ENCODE measurements at places on chromosomes 7 and 10. TPM values are rescaled to one million over a fixed set of nuclear protein-coding genes. Genes with fewer than 3 reads are reported as not detected.

GRCh38 chr7:116097365-116098009, 66.9 kb upstream of the TFEC start:
- peaks cover 2% of the 10 kb centered on the region for H3K36me3 ChIP-seq
- no peaks in the 10 kb centered on the region for H3K4me1 ChIP-seq
- no peak overlapping the region for H3K4me3 ChIP-seq
- peaks cover 27% of the 10 kb centered on the region for H3K27me3 ChIP-seq
- no peak for DNase-seq

DNA sequence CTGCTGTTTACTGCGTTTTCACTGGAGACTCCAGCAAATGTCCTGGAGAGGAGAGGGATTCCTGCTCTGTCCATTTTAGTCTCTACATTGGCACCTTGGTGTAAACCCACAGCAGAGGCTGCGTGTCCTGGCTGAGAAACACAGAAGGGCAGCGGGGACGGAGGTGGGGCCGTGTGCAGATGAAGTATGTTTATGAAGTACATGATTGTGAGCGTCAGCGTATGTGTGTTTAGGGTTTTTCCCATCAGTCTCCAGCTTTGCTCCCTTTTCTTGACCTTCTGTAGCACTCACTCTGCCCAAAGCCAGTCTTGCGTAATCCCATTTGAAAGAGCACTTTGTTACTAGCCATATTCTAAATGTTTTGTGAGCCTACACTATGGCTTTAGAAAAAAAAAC, 750.7 kb upstream of the SORCS1 start:
- no peaks in the 10 kb centered on the region for H3K4me1 ChIP-seq
- no peak overlapping the region for H3K4me3 ChIP-seq
- DNase-seq = no peak
- no peak overlapping the region for H3K27ac ChIP-seq
- no peaks in the 10 kb centered on the region for H3K27me3 ChIP-seq

Gene PLA2G12B
- total RNA-seq = not detected

Gene MKX
- not detected for total RNA-seq

- no peaks in the 10 kb centered on the region for H3K36me3 ChIP-seq
- peaks cover 5% of the 10 kb centered on the region for H3K27me3 ChIP-seq
- H3K4me1 ChIP-seq = no peaks in the 10 kb centered on the region
- no peak for DNase-seq
- H3K4me3 ChIP-seq = no peak overlapping the region
Measured at GRCh38 chr7:17560966-17561365, 262.5 kb downstream of the AHR start.

DNA sequence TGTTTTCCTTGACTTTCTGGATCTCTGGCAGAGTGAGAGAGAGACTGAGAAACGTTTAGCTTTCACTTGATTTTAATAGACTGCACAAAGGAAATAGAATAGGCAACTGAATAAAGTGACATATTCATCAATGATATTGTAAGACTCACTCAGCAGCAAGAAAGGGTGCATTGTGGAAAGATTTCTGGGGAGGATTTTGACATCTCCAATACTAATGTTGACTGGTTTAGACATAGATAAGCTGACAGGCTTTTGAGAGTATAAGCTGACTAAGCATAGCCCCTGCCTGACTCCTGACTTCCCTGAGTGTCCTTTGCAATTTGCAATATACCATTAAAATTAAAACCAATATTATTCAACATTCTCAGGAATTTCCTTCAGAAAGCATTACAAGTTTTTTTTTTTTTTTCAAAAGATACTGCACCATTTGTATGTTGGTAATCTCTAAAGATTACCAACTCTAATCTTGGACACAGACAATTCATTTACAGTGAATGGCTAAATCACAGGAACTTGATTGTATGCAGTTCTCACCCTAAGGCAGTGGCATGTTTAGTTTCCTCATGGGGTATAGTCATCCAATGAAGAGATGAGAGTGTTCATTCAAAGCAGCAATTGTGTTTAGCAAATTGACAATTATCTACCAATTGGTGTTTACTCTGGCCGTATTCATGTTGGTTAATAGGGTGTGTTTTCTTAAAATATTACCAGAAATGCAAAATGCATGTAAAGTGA, 325.6 kb downstream of the SORCS3 start:
- no peaks in the 10 kb centered on the region for H3K27me3 ChIP-seq
- H3K4me3 ChIP-seq = no peak overlapping the region
- no peak for DNase-seq
- no peaks in the 10 kb centered on the region for H3K4me1 ChIP-seq
- no peaks in the 10 kb centered on the region for H3K36me3 ChIP-seq

- no peak overlapping the region for H3K4me3 ChIP-seq
- peaks cover 16% of the 10 kb centered on the region for H3K4me1 ChIP-seq
- H3K27me3 ChIP-seq = no peaks in the 10 kb centered on the region
- DNase-seq = no peak
- H3K27ac ChIP-seq = no peak overlapping the region
Measured at GRCh38 chr10:15136129-15137035, 32.1 kb downstream of the NMT2 start.

DNA sequence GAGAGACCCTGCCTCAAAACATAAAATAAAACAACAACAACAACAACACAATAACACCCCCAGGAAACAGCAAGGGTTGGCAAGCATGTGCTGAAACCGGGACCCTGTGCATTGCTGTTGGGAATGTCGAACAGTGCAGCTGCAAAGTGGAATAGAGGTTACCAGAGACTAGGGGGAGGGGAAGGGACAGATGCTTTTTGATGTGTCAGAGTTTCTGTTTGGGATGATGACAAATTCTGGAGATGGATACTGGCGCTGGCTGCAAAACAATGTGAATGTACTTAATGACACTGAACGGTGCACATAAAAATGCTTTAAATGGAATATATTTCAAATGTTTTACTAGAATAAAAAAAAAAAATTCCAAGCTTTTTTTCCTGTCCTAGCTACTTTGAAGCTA, 241.8 kb downstream of the TEX36 start:
- no peak overlapping the region for H3K4me3 ChIP-seq
- DNase-seq = no peak
- H3K27ac ChIP-seq = no peak overlapping the region
- H3K4me1 ChIP-seq = no peaks in the 10 kb centered on the region
- no peaks in the 10 kb centered on the region for H3K27me3 ChIP-seq
- H3K36me3 ChIP-seq = no peaks in the 10 kb centered on the region

Gene CTAGE4
- not detected for total RNA-seq

- H3K27me3 ChIP-seq = no peaks in the 10 kb centered on the region
- peak overlapping the region; percentile 19 for H3K4me3 ChIP-seq
- peak overlapping the region; percentile 93 for H3K27ac ChIP-seq
- H3K36me3 ChIP-seq = peaks cover 7% of the 10 kb centered on the region
- peak; percentile 84 for DNase-seq
Measured at GRCh38 chr10:75230600-75231038, 5.1 kb downstream of the COMTD1 start.

DNA sequence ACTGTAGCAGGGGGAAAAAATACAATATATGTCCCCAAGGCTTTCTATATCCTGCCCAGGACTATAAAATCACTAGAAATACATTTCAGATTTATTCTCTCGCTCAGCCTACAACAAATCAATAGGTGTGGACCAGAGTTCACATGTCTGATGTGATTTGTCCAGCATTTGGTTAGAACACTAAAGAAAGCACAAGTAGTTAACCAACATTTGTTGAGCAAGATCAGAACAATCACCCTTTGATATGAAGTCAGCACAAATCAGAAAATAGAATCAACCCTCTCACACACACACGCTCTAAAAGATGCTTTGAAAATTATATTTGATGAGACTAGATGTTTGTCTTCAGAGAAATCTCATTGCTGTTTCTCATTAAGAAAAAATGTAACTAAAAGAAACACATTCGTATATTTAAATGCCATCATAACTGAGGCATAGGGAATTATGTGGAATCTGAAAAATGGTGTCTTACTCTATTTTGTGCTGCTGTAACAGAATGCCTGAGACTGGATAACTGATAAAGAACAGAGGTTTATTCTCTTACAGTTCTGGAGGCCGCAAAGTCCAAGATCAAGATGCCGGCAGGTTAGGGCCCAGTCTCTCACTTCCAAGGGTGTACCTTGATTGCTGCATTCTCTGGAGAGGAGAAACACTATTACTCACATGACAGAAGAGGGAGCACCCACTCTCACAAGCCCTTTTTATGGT, 10.5 kb downstream of the AKR1D1 start:
- H3K36me3 ChIP-seq = peaks cover 2% of the 10 kb centered on the region
- peaks cover 15% of the 10 kb centered on the region for H3K27me3 ChIP-seq
- no peaks in the 10 kb centered on the region for H3K4me1 ChIP-seq
- H3K27ac ChIP-seq = no peak overlapping the region

- DNase-seq = no peak
- H3K27ac ChIP-seq = peak overlapping the region; percentile 81
- H3K36me3 ChIP-seq = no peaks in the 10 kb centered on the region
- H3K4me3 ChIP-seq = peak overlapping the region; percentile 49
Measured at GRCh38 chr7:3150027-3150426, 106.4 kb upstream of the CARD11 start.

Gene CRYGN
- not detected for total RNA-seq

- H3K27me3 ChIP-seq = peaks cover 83% of the 10 kb centered on the region
- peaks cover 5% of the 10 kb centered on the region for H3K36me3 ChIP-seq
- H3K4me3 ChIP-seq = peak within 1 kb of the TSS; percentile 78
- peaks cover 2% of the 10 kb centered on the region for H3K4me1 ChIP-seq
Measured at GRCh38 chr10:13001041-13001886, at the start of gene CCDC3. TSS of gene CCDC3 (minus strand) at chr10:13001713. CDS start at chr10:13001570, 143 bp downstream.

DNA sequence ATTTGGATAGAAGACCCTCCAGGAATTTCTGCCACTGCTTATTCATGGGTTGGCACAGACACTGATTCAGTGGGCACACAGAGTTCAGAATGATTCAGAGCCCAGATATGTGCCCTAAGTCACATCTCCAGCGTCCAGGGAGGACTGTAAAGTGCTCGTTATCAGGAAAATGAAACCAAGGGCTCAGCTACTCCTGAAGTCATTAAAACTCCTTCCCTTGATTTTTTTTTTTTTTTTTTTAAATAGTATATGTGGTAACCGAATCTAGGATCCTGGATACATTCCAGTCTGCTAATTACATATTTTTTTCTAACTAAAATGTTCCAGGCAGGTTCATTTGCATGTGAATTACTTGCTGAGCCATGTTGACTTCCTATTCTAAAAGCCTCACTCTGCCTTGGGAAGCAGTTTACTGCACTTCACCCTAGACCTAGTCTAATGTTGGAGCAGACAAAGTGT, 34.7 kb downstream of the MET start:
- DNase-seq = no peak
- no peaks in the 10 kb centered on the region for H3K4me1 ChIP-seq
- H3K27me3 ChIP-seq = peaks cover 48% of the 10 kb centered on the region
- no peak overlapping the region for H3K4me3 ChIP-seq

GRCh38 chr10:33900596-33900995, 566.1 kb upstream of the NRP1 start:
- peaks cover 25% of the 10 kb centered on the region for H3K27me3 ChIP-seq
- DNase-seq = no peak
- no peak overlapping the region for H3K27ac ChIP-seq
- H3K4me1 ChIP-seq = no peaks in the 10 kb centered on the region

Gene TMEM236
- 0.07 TPM for total RNA-seq

Gene POM121
- 63.0 TPM for total RNA-seq

GRCh38 chr10:130999376-131000202, 311.9 kb downstream of the TCERG1L start:
- H3K27me3 ChIP-seq = no peaks in the 10 kb centered on the region
- DNase-seq = no peak
- no peaks in the 10 kb centered on the region for H3K4me1 ChIP-seq
- no peak overlapping the region for H3K27ac ChIP-seq

- no peak overlapping the region for H3K4me3 ChIP-seq
- no peak overlapping the region for H3K27ac ChIP-seq
- H3K4me1 ChIP-seq = peaks cover 17% of the 10 kb centered on the region
- DNase-seq = no peak
Measured at GRCh38 chr7:7228472-7228871, 46.1 kb downstream of the C1GALT1 start.

DNA sequence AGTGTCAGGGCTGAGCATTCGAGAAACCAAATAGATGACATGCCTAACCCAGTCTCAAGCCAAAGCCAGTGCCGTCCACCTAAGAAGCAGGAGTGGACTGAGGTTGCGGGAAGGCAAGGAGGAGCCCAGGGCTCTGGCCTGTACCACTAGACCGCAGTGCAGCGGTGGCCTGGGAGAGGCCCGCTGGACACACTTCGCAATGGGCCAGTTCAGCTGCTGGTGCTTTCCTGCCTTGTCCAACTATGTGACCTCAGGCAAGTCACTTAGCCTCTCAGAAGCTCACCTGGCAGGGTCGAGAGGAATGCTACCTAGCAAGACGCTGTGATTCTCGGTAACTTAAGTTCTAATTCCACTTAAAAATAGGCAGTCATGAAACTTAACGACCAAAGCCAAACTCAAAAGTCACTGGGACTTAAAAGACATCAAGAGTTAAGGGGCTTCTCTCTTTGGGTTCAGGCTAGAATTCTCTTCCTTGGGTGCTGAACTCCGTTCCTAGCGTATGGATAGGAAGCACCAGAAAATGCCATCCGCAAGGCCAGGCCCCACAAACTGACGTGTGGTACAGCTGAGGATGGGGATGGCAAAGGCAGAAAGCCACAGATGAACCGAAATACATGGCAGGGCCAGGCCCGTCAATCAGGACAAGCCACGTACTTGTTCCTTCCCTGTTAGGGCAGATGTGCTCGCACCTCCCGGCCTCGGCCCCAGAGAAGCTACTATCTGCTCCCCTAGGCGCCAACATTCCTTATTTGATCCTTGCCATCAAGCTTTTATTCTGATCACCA, 34.2 kb downstream of the CTBP2 start:
- no peak overlapping the region for H3K27ac ChIP-seq
- H3K4me3 ChIP-seq = no peak overlapping the region
- no peak for DNase-seq

DNA sequence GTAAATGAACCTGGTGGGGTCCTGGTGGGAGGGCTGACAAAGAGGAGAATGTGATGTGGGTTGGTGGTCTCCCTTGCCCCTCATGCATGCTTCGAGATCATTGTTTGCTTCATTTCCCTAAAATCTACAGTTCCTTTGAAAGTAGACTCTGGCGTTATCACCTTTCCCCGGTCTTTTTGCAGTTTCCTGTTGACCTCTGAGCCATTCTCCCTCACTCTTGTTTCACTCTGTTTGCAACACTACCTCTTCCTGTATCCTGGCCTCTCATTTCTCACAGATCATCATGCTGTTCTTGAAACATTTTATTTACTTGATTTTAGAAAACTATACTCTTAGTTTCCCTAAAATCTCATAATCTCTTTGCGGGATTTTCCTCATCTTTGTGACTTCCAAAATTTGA, 179.8 kb downstream of the WNT2 start:
- H3K27me3 ChIP-seq = no peaks in the 10 kb centered on the region
- H3K36me3 ChIP-seq = peaks cover 6% of the 10 kb centered on the region
- peaks cover 2% of the 10 kb centered on the region for H3K4me1 ChIP-seq
- no peak overlapping the region for H3K27ac ChIP-seq
- no peak overlapping the region for H3K4me3 ChIP-seq
- DNase-seq = no peak

Gene TRIM74
- 1.1 TPM for total RNA-seq
